ENCODE measurements at places on chromosomes 1 and 21. TPM values are rescaled to one million over a fixed set of nuclear protein-coding genes. Genes with fewer than 3 reads are reported as not detected.

Gene TRAF3IP3
- total RNA-seq = 392 TPM

Gene ILDR2
- 10.3 TPM for total RNA-seq

Gene SPRR4
- total RNA-seq = not detected

DNA sequence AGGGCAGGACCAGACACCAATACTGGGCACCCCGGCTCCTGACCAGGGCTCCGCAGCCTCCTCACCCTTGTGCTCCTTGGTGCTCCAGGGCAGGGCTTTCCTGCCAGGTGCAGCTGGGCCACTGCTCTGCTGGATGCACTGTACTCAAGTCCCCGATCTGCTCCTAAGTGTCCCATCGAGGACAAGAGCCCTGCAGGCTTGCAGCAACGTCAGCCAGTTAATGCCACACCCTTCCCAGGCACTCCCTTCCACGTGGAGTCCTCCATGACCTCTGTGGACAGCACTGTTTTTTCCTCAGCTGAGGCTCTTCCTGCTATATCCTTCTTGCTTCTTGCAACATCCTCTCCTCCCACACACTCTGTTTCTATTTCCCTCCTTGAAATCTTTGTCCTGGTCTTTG lies 94.0 kb upstream of the NGF start:
- H3K27me3 ChIP-seq = no peaks in the 10 kb centered on the region
- no peaks in the 10 kb centered on the region for H3K36me3 ChIP-seq
- H3K27ac ChIP-seq = no peak overlapping the region
- DNase-seq = no peak

DNA sequence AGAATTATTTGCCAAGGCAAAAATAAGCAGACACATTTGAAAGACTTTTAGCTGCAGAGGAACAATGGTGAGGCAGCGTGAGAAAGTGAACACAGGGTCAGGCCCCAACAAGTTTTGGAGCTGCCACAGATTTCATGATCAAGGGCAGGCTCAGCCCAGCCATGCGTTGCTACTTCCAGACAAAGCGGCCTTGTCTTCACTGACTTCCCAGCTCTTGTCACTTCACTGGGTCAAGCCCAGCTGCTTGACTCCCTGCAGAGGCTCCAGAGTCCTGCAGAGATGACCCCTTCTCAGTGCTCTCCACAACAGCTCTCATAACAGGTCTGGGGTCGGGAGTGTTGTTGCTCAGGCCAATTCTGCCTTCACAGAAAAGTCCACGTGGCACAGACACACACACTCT lies 35.8 kb downstream of the HHAT start:
- peaks cover 2% of the 10 kb centered on the region for H3K27me3 ChIP-seq
- peaks cover 2% of the 10 kb centered on the region for H3K4me1 ChIP-seq
- no peaks in the 10 kb centered on the region for H3K36me3 ChIP-seq
- no peak overlapping the region for H3K4me3 ChIP-seq
- H3K27ac ChIP-seq = no peak overlapping the region

GRCh38 chr1:15401391-15402055 lies 8.2 kb upstream of the EFHD2 start:
- H3K4me1 ChIP-seq = no peaks in the 10 kb centered on the region
- H3K36me3 ChIP-seq = no peaks in the 10 kb centered on the region
- DNase-seq = no peak
- peaks cover 10% of the 10 kb centered on the region for H3K27me3 ChIP-seq
- H3K27ac ChIP-seq = no peak overlapping the region

DNA sequence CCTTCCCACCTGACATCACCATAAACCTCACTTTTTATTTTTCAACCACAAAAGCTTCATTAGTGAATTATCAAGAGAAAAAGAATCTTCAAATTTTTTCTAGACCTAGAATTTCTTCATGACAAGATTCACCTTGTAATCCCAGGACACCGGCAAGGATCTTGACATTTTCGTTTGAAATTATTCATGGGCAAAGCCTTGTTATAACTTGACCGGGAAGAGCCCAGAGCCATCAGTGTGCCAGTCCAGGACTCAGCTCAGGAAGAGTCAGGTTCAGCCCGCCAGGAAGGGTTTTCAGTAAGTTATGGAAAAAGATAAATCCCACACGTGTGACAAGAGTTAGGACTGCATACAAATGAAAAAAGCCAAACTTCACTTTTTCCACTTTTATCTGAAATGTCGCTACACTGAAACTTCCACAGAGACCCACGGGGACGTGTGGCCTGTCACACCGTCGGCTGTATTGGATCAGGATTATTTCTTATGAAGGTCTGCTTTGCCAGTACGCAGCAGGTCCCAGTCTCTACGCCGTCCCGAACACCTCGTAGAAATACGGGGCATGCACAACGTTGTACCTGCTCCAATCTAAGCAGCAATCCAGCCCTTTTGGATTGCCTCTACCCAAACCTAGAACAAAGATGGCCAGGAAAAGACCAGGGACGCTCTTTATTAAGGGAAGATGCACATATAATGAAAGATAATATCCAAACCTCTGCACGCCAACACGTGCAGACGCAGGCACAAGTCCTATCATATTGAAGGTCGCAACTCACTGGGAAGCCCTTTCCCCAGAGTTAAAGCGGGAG lies 916 bp downstream of the F3 start:
- H3K27ac ChIP-seq = no peak overlapping the region
- DNase-seq = no peak
- peaks cover 11% of the 10 kb centered on the region for H3K4me1 ChIP-seq
- H3K27me3 ChIP-seq = peaks cover 69% of the 10 kb centered on the region
- H3K36me3 ChIP-seq = no peaks in the 10 kb centered on the region

- no peak overlapping the region for H3K27ac ChIP-seq
- H3K4me3 ChIP-seq = no peak overlapping the region
- no peaks in the 10 kb centered on the region for H3K36me3 ChIP-seq
- H3K27me3 ChIP-seq = peaks cover 11% of the 10 kb centered on the region
Measured at GRCh38 chr1:183370399-183371058, 47.7 kb downstream of the NMNAT2 start.

- no peaks in the 10 kb centered on the region for H3K36me3 ChIP-seq
- H3K4me1 ChIP-seq = peaks cover 13% of the 10 kb centered on the region
- no peak overlapping the region for H3K4me3 ChIP-seq
- H3K27me3 ChIP-seq = peaks cover 9% of the 10 kb centered on the region
Measured at GRCh38 chr1:109641078-109641740, 14.7 kb upstream of the GSTM4 start.

GRCh38 chr1:47183308-47184089 lies 6.3 kb downstream of the PDZK1IP1 start:
- H3K4me3 ChIP-seq = no peak overlapping the region
- peaks cover 14% of the 10 kb centered on the region for H3K27me3 ChIP-seq
- H3K4me1 ChIP-seq = peaks cover 8% of the 10 kb centered on the region
- no peak overlapping the region for H3K27ac ChIP-seq
- no peaks in the 10 kb centered on the region for H3K36me3 ChIP-seq
- DNase-seq = no peak

DNA sequence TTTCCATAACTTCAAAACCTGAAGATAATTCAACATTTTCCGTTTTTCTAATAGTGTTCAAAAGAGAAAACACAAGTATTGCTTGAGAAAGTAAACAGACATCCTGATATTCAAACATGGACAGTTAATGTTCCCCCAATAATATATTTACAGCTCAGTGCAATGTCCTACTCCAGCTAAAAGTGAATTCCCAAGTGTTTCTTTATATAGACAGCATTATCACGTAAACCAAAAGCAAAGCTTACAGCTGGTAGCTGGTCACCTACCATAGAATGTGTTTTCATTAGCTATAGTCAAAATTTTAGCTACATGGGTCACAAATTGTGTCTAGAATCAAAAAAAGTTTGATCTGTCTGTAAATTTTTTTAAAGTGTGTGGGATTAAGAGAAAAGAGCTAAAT lies 34.9 kb downstream of the WLS start:
- no peaks in the 10 kb centered on the region for H3K4me1 ChIP-seq
- DNase-seq = no peak
- no peak overlapping the region for H3K4me3 ChIP-seq
- H3K36me3 ChIP-seq = no peaks in the 10 kb centered on the region
- no peak overlapping the region for H3K27ac ChIP-seq
- H3K27me3 ChIP-seq = peaks cover 4% of the 10 kb centered on the region

GRCh38 chr1:19057784-19058475 lies 101.5 kb upstream of the IFFO2 start:
- H3K4me3 ChIP-seq = no peak overlapping the region
- no peak for DNase-seq
- H3K4me1 ChIP-seq = peaks cover 6% of the 10 kb centered on the region
- H3K27ac ChIP-seq = no peak overlapping the region
- peaks cover 4% of the 10 kb centered on the region for H3K36me3 ChIP-seq

DNA sequence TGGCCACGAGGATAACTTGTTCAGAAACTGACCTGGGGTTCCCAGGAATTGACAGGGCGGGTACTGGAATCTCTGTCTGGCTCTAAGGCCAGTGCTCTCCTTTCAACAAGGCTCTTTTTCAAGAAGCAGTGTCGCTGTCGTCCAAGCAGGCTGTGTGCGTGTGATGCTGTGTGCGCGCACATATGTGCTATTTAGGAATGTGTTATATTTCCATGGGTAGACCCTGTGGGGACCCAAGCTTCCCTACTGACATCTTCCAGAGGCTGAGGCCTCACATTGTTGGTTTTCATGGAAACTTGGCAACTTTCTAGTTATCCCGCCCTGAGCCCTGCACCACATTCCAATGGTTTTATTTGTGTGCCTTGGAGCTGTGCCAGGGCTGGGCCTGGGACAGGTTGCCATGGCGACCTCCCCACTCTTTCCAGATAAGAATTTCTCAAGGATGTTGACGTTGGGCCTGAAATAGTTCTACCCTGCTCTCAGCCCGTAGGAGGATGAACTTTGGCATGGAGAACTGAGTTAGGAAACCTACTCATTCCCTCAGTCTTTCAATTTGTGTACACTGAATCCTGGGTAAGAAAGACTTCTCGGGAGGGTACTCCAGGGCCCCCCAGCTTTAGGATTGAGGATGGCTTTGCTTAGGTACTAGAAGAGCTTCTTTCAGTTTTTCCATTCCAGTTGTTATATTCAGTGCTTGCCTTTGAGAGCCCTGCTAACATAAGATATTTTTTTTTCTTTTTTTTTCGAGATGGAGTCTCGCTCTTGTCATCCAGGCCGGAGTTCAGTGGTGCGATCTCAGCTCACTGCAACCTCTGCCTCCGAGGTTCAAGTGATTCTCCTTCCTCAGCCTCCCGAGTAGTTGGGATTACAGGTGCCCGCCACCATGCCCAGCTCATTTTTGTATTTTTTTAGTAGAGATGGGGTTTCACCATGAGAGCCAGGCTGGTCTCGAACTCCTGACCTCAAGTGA lies 38.8 kb upstream of the SRSF10 start:
- H3K27me3 ChIP-seq = peaks cover 11% of the 10 kb centered on the region
- no peak overlapping the region for H3K4me3 ChIP-seq

GRCh38 chr1:7928247-7928646 lies 12.4 kb downstream of the TNFRSF9 start:
- no peak overlapping the region for H3K4me3 ChIP-seq
- H3K4me1 ChIP-seq = peaks cover 22% of the 10 kb centered on the region
- DNase-seq = no peak
- H3K27me3 ChIP-seq = peaks cover 2% of the 10 kb centered on the region

DNA sequence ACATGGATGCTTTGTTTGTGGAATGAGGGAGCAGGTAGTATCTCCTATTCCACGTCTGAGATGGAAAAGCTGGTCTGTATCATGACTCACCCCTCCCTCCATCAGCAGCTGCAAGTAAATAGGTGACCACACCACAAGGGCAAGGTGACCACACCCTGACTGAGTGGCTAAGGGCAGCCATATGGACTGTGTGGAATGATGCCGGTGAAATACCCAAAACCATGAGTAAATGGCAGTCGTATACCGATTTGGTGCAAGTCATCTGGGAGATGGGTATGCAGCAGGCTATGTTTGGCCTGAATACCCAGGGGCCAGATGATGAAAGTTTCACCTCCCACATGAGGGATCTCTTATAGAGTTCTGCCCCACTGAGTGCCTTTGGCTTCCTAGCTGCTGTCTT lies 15.8 kb upstream of the UBE2U start:
- H3K36me3 ChIP-seq = no peaks in the 10 kb centered on the region
- no peak for DNase-seq
- no peak overlapping the region for H3K4me3 ChIP-seq
- H3K27ac ChIP-seq = no peak overlapping the region
- H3K4me1 ChIP-seq = no peaks in the 10 kb centered on the region

GRCh38 chr1:81809808-81810207 lies 9.1 kb downstream of the ADGRL2 start:
- H3K27me3 ChIP-seq = peaks cover 12% of the 10 kb centered on the region
- no peak overlapping the region for H3K4me3 ChIP-seq
- H3K27ac ChIP-seq = no peak overlapping the region
